Midbrain (tissue), 1 donor: ENCODE measurements at places on chromosomes 12 and 14.

DNA sequence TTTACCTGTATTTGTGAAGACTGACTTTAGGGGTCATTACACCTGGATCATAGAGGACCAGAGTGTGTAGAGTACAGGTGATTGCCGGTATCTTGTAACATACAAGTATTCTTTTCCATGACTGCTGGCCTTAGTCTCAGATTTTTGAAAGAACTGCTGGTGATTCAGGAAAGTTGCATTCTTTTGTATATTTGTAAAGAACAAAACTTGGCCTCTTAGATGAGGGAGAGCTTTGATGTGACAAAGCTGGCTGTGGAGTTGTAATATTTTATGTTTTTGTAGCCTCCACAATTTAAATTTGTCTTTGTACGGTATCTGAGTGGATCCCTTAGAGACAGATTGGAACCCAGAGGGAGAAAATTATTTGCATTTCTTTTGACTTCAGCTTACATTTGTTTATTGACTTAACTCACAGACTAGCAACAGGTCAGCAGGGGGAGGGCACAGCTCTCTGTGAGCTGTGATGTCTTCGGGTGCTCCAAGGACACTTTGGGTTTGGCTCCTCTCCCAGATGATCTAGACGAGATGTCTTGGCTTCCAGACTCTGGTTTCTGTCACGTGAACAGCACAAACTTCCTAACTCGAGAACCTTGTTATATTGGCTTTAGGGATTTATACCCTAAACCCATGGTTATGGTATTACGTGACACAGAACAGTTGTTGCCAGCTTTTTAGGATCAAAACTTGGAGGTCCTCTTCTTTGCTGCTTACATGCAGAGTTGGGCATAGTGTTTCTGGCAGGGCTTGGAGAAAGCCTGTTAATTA lies 65.9 kb downstream of the DAAM1 start:
- DNase-seq, result peak; percentile 32

- no peak for DNase-seq
Measured at GRCh38 chr12:132441871-132442863, 47.8 kb upstream of the FBRSL1 start.

DNA sequence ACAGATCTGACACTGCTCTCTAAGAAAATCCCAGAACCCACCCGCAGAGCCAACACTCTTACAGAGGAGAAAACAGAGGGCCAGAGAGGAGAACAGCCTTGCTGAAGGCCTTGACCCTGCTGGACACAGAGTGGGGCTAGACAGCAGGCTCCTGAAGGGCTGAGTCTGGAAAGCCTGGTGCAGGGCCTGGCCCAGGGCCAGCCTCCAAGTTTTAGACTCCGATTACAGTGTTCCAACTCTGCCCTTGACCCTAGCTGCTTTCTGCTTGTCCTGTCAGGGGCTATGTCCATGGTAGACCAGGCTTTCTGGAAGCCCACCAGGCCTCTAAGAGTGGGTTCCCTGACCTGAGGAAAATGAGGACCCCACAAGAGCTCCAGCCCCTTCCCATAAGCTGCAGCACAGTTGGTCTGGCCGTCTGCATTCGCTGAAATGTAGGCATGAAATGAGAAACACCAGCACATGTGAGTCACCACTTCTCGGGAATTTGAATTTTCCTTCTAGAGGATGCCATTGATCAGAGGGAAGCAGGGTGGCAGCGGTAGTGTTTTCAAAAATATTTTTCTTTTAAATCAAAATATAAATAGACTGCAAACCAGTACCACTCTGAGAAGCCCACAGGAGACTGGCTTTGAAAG lies 154.4 kb downstream of the CALM1 start:
- no peak for DNase-seq

DNA sequence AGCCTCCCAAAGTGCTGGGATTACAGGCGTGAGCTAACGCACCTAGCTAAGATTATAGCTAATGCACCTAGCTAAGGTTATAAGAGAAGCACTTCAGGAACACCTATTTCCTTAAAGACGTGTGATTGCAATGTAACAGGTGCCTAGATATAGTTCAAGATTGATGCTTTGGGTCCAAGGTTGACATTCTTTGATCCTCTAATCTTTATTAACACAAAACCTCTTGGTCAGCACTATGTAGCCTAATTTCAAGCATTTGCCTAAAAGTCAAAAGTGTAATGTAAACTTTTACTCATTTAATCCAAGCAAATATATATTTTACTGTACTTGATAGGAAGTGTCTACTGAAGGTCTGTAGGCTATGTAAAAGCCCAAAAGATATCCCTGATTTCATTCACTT lies 36.5 kb downstream of the SCFD1 start:
- no peak for DNase-seq

- DNase-seq, result no peak
Measured at GRCh38 chr12:15545334-15545733, 223.0 kb downstream of the PTPRO start.

GRCh38 chr12:109232731-109233130 lies 76.4 kb downstream of the FOXN4 start:
- peak; percentile 60 for DNase-seq

DNA sequence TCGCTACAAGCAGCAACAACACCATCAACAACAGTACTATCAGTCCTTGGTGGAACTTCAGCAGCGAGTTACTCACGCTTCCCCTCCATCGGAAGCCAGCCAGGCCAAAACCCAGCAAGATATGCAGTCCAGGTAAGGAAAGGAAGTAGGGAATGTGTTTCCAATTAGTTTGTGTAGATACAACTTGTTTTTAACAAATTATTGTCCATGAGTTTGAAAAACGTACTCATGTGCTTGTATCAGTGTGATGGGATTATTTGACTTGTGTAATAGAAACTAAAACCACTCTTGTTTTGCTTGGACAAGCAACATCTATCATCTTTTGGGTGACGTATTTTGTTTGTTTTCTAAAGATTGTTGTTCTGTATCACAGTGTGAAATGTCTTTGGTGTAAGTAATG lies 137.9 kb downstream of the NAV3 start:
- no peak for DNase-seq

DNA sequence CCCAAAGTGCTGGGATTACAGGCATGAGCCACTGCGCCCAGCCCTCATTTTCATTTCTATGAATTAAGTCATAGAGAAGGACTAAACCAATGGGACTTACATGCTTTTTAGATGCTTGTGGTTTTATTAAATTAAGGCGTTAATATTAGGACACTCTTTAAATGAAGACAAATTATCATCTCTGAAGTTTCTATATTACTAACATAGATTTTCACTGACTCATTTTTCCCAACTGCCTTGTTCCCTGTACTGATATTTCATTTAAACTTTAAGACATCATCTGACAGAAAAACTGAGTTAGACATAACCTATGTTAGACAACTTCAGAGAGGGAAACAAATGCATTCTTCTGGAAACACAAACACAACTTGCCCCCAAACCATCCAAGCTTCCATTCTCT lies 99.8 kb downstream of the BTG1 start:
- DNase-seq, result no peak

DNA sequence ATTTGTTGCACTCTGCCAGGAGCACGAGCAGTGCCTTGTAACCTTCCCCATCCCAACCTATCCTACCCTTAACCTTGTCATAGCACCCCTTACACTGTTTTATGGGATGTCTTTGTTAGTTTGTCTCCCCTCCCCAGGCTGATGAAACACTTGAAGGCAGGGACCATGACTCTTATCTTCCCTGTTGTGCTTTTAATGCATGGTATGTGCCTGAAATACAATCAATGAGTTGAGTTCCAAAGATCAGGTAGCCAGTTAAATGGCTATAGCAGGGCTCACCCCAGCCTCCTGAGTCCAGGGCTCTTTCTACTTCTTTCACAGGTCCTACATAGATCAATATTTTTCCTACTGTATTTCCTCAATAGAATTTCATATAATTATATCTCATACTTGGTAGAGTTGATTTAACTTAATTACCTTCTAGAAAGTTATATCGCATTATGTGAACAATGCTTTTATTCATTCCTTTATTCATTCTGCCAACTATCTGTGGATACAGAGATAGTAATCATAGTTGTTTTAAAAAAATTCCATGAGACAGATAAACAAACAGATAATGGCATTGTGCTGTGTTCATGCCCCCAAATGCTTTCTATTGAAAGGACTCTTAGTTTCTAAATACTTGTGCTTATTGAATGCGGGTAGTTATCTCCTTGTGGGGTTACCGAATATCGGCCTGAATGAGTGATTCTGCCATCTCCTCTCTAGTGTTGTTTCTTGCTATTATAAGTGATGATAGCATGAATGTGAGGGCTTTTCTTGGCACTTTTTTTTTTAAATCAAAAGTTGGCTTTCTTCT lies 347.4 kb downstream of the NPAS3 start:
- DNase-seq, result no peak

DNA sequence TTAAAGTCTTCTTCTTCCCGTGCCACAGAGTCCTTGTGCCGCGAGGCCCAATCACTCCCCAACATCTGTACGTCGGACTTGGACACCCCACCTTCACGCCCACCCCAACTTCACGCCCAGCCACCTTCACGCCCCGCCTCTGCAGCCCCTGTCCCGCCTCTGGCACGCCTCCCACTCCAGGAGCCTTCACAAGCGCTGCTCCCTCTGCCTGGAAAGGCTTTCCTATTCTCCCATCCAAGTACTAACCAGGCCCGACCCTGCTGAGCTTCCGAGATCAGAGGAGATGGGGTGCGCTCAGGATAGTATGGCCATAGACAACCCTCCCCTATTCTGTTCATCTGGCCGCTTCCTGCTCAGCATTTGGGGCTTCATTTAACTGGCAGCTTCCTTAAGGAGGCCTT lies 17.3 kb upstream of the EIF5 start:
- DNase-seq, result no peak

- DNase-seq, result no peak
Measured at GRCh38 chr14:21109377-21110138, 8.7 kb downstream of the TMEM253 start.

- DNase-seq, result no peak
Measured at GRCh38 chr12:65675141-65675621, 149.1 kb upstream of the HMGA2 start.

- no peak for DNase-seq
Measured at GRCh38 chr12:30996255-30996654, 69.7 kb downstream of the TSPAN11 start.

- no peak for DNase-seq
Measured at GRCh38 chr12:62116986-62117385, 143.2 kb upstream of the USP15 start.

DNA sequence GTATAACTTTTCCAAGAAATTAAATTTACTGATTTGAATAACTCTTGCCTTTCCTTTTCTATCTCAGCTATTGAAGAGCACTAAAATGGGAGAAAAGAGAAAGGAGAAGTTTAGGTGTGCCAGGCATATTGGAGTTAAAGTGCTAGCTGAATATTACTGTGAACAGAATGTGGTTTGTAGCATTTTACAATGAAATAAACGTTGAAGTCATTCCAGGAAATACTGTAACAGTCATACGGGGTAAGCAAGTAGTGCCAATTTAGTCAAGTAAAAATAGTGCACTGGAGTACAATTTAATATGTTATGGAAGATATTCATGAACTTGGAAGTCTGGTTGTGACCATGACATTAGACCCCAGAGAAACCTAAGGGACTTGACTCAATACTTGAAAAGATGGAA lies 62.1 kb downstream of the E2F7 start:
- no peak for DNase-seq

DNA sequence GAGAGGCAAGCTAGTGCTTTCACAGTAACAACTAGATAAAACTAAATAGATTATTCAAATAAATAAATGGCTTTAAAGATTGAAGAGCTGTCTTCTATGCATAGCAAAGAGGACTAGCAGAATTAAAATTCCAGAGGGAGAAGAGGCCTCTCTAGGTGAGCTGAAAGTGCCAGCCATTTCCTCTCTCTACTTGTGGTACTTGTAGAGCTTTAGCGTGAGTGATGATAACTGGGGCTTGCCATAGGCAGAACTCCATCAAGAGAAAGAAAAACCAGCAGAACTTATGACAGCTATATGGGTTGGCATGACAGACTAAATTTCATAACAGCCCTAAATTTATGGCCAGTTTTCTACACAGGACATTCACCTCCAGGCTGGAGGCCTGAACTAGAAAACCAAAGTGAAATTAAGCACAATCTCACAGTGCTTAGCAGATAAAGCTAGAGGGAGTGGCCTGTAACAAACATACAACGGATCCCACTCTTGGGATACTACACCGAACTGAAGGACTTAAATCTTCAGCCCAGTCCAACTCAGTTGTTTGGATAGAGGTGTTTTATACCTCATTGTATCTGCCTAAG lies 11.0 kb downstream of the SPTLC2 start:
- no peak for DNase-seq

DNA sequence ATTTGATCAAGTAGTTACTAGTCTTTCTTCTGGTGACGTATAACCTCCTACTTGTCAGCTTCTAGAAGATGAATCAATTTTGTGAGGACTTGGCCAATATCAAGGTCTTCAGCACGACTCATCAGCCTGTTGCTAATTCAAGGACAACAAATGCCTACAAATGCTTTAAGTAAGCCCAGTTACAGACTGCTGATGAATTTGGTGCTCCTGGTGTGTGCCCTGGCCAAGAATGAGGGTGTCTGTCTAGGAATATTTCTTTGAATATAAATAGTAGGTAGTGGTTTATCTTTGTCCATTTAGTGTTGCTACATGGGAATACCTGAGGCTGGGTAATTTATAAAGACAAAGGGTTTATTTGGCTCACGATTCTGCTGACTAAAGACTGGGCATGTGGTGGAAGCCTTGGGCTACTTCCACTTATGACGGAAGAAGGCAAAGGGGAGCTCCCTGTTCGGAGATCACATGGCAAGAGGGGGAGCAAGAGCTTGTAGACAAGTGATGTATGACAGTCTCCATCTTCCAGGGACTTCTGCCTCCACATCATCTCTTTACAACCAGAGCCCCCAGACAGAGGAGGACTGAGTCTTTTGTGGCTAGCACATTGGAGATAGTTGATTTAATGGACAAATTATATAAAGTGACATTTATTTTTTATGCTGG lies 180.2 kb downstream of the CRADD start:
- no peak for DNase-seq

DNA sequence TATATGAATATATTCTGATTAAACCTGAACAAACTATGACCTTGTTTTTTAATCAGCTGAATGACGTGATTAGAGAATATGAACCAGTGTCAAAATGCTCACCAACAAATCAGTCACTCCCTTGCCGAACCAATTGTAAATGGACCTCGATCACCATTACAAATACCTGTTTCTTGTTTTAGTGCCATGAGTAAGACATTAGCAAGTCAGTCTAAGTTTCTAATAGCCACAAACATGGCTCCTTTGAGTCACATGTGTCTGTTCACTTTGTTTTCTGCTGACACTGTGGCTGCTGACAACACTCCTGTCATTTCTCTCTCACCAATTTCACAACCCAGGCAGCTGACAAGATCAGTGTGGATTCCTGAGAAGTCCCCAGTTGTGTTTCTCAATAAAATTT lies 286.2 kb upstream of the MDGA2 start:
- DNase-seq, result no peak

GRCh38 chr12:31002999-31003398 lies 70.7 kb upstream of the DDX11 start:
- DNase-seq, result no peak

- DNase-seq, result no peak
Measured at GRCh38 chr12:3350432-3350831, 140.6 kb upstream of the PRMT8 start.
